ENCODE measurements at places on chromosomes 11 and 22.

DNA sequence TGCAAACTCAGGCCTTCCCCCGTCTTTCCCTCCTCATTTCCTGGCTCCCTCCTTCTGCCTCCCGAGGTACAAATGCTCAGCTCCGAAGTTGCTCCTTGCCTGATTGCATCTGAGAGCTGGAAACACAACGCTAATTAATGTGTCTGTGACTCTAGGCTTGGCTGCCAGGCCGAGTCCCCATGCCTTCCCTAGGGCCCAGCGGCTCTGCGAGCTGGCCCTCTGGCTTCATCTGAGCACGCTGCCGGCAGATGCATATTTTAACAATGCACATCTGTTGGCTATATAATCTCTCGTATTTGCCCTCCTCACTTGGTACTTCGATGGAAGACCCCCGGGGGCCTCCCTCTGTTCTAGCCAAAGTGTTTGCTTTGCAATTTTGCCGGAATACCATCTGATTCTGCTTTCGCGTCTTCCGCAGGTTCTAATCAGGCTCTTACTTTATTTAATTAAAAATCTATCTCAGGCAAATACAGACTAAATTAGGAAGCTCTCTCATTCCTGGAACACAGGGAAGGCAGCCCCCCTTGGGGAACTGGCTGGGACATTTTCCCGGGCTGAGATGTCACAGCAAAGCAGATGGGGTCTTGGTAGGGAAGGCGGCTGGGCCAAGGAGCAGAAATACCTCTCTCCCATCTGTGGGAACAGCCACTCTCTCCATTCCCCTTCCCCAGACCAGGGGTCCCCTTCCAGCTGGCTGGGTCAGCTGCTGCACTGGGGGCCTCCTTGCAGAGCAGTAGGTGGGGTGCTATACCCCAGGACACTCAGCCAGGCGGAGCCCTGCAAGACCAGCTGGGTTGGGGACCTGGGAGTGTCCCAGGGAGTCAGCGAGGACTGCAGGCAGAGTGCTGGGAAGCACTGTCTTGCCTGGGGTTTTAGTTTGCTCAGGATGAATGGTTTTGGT lies 162.8 kb downstream of the ST3GAL4 start:
- DNase-seq = no peak

DNA sequence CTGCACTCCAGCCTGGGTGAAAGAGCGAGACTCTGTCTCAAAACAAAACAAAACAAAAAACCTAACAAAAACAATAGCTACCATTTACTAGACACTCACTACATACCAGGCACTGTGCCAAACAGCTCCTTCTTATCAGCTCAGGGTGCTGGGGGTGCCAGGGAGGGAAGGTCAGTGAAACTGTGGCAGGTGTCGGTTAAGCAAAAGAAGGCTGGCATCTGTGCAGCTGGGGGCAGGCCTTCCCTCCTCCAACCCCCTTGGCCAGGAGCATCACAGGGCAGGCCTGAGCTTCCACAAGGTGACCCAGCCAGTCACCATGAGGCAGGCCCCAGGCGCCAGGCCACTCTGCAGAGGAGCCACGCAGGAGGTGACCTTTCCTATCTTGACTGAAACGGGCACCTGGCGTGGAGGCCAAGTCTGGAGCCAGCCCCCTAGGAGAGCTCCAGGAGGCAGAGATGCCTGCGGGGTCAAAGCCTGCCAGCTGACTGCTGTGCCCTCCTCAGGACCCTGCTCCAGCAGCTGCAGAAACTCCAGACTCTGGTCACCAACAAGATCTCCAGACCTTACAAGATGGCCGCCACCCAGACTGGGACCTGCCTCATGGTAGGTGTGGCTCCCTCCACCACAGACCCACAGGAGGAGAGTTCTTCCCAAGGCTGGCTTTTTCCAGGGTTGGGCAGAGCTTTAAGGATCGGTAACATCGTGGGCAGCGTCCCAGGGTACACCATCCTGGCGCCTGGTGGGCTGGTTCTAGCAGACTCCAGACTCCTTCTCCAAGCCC lies 31.3 kb upstream of the DGKZ start:
- DNase-seq = no peak

GRCh38 chr11:2669634-2670469 lies 29.9 kb downstream of the KCNQ1OT1 start:
- DNase-seq = no peak

DNA sequence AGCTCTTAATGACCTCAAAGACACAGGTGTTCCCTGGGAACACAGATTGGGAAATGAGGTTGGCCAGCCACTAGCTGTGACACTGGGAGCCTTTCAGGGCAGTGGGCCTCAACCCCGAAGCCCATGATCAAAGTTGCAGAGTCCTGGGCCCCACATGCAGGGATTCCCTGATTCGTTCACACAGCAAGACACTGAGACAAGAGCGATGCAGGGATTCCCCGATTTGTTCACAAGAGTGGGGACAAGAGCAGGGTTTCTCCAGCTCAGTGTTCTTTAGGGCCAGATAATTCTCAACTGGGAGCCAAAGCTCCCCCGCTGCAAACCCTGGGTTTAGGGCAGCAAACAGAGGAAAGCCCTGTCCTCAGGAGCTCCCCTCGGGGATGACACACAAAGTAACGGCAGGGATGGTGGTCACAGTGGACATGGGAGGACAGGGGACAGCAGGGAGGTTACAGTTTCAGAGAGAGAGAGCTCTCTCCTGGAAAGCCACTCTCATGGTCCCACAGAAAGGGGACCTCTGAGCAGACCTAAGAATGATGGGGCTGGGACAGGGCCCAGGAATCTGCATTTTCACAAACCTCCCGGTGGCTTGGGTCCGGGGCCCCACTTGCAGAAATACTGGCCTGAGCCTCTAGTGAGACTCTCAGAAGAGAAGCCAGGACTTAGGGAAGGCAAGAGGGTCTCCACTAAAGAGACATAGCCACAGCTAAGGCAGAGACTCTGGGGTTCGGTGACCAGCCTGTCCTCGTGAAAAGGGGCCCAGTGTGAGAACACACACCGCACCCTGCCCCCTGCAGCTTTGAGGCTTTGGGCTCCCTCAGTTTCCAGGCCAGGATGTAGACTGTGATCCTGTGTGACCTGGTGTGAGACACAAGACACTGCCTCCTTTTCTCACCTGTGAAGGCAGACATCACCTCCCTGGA lies 7.4 kb upstream of the GNAZ start:
- no peak for DNase-seq

GRCh38 chr22:23325183-23325582 lies 144.9 kb downstream of the BCR start:
- no peak for DNase-seq

GRCh38 chr22:32903507-32903906 lies 102.0 kb downstream of the TIMP3 start:
- no peak for DNase-seq

DNA sequence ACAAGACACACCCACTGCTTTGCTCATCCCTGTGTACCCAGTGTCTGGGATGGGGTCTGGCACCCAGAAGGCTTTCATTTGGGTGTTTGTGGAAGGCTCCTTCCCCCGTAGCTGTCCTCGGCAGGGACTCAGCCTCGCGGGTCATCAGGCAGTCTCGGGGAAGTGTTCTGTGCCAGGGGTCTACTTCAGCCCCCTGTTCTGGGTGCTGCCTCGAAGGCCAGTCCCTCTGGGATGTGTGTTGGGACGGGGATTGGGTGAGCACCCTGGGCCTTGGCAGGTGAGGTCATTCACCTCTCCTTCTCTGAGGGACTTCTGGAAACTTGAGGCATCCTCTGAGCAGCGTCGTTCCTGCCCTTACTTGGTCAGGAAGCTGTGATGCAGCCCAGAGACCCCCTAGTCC lies 65.5 kb downstream of the RPUSD4 start:
- no peak for DNase-seq

DNA sequence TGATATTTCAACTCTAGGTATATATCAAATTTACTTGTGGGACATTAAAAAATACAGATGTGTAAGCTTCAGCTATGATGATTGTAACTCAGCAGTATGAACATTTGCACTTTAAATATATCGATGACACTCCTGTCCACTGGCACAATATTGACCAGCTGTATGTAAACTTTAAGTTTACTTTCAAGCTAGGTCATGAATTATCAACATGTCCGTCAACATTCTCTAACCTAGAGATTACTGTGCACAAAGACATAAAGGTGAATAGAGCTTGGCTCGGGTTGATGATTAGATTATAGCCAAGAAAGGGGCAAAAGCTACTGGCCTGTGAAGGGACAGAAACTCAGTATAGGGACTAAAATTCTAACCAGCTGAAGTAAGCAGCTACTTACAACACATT lies 286.6 kb downstream of the SWAP70 start:
- no peak for DNase-seq

- no peak for DNase-seq
Observed at GRCh38 chr11:103434073-103434411, 324.8 kb downstream of the DYNC2H1 start.

- DNase-seq = no peak
Observed at GRCh38 chr11:92962446-92962845, 7.0 kb upstream of the MTNR1B start.

GRCh38 chr11:61352038-61352437 lies 9.6 kb downstream of the CYB561A3 start:
- no peak for DNase-seq

DNA sequence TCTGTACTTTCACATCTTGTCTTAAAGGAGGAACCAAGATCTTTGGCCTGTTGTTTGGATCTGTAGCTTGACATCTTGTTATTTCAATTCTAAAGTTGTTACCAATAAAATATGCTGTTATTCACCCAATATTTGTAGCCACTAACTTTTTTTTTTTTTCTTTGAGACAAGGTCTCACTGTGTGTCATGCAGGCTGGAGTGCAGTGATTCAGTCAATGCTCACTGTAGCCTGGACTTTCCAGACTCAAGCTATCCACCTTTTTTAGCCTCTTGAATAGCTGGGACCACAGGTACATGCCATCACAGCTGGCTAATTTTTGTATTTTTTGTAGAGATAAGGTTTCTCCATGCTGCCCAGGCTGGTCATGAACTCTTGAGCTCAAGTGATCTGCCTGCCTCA lies 769.4 kb downstream of the DLG2 start:
- DNase-seq = no peak

- DNase-seq = no peak
Observed at GRCh38 chr11:117547195-117547850, 219.7 kb downstream of the CEP164 start.

DNA sequence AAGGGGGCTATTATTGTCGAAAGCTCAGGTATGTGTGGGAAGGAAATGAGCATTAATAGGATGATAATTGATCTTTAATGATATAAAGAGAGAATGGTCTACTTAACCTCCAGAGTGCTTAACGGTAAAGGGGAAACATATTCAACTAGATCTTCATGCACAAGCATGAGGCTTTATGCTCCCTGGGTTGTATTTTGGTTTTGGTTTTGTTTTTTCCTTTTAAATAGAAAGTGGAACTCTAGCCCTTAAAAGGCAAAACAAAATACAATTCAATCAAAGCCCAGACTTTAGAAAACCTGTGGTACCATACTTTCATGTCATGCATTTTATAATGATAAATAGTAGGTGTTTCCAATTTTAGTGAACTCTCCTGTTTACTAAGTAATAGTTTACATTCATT lies 622.7 kb downstream of the METTL15 start:
- DNase-seq = no peak

DNA sequence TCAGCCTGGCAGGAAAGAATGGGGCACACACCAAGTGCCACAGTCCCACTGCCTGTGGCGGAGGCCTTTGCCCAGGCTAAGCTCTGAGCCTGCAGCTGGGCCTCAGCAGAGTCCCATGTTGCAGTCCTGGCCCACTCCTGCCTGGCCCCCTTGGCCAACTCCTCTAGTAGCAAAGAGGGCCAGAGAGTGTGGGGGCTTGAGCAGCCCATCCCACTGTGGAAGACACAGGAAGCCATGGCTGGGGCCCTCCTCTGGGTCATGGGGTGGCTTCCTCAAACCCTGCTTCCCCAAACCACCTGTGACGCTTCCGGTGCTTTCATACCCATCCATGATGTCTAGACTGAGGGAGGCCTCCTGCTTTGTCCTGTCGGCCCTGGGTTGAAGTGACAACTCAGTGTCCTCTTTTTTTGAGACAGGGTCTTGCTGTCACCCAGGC lies 5.8 kb downstream of the RPS19BP1 start:
- no peak for DNase-seq

DNA sequence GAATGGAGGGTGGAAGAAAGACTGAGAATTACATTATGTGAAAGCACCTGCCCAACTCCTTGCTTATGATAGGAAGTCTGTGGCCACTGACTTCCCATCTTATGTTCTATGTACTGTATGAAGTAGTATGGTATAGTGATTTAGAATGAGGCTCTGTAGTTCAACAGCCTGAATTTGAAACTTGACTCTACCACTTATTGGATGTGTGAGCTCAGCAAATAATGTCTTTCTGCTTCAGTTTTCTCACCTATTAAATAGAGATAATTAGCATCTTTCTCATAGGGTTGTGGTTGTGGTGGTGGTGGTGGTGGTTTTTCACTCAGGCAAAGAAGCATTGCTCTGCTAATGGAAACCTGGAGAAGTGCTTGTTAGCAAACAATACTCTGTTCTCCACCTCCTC lies 121.6 kb downstream of the PAX6 start:
- DNase-seq = no peak

- DNase-seq = no peak
Observed at GRCh38 chr11:39205236-39205995, 2254.0 kb downstream of the LRRC4C start.

DNA sequence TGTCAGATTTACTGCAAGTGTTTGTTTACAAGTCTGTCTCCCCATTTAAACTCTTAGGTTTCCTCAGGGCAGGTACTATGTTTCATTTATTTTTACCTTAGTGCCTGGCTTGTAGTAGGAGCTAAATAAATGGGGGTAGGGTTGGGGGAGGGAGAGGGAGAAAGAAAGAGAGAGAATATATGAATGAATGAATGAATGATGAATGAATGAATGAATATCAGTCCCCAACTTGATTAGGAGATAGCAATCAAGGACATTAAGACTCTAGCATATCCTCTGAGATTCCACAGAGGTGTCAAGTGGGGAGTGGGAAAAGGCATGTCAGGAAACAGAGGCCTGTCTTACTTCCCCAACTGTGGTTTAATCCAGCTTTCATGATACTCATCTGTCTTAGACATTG lies 83.2 kb downstream of the ME3 start:
- no peak for DNase-seq

GRCh38 chr22:39308614-39309363 lies 10.6 kb downstream of the RPL3 start:
- no peak for DNase-seq

DNA sequence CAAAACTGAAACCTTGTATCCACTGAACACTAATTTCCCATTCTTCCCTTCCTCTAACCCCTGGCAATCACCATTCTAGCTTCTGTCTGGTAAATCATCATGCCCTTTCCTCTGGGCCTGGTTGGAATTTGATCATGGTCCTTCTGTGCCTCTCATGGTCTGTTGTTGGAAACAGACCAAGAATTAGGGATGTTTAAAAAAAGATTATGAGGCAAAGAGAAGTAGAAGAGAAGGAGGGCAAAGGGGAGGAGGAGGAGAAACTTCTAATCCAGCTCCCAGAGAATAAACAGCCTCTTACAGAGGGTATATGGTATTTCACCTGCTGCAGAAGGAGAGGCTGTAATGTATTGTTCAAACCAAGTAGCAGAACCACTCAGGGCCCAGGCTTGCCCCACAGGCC lies 10.6 kb downstream of the BCO2 start:
- no peak for DNase-seq

GRCh38 chr11:2743427-2744110 lies 43.8 kb upstream of the KCNQ1OT1 start:
- no peak for DNase-seq

GRCh38 chr11:126282361-126282735 lies 545 bp upstream of the TIRAP start:
- DNase-seq = no peak
